Activated naive CD4-positive, alpha-beta T cell (primary cell): ENCODE measurements at places on chromosomes 3 and 15.

GRCh38 chr3:58495101-58495500 lies 3.2 kb downstream of the KCTD6 start:
- DNase-seq: no peak

DNA sequence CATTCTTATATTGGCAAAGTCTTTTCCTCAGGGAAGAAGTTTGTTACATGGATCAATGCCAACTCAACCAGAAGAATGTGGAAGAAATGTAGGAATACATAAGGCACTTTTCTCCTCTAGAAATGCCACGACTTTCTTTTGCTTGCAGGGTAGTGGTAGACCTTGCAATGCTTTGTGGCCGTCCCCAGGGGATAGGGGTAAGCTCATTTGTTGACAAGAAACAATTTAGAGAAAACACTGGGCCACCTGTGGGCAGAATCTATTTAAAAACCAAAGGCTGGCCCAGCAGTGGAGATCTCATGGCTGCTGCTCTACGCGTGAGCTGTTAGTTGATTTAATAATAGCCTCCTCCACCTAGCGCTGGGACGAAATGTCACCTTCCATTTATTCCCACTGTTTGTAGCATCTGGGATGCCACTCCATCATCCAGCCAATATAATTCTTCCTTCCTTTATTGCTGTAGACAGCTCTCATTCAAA lies 64.6 kb upstream of the PFN2 start:
- no peak for DNase-seq

DNA sequence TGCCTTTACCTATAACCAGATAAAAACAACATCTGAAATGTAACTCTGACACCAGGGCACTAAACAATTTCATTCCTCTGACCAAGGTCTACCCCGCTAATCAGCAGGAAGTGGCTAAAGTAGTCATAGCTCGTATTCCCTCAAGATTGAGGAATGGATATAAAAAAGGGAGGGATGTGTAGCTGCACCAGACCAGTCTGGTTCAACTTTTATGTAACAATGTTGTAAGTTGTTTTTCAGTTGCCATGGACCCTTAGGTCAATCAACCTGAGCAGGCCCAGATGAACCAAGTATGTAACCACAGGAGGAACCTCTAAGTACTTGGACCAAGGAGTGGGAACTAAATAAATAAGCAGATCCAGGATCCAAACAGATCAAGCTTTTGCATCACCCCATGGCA lies 28.4 kb upstream of the IFT57 start:
- no peak for DNase-seq

DNA sequence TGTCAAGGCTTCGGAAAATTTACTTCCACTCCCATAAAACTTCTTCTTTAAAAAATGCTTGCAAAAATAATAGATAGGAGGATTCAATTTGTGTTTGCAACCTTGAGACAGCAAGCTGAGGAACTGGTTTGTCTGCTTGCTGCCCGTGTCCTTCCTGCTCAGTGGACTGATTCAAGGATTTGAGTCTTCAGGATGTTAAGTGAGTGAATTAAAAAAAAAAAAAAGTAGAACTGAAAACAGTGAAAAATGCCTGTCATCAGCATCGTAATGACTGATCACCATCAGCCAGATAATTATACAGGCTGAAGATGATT lies 453.7 kb downstream of the FGF12 start:
- DNase-seq: no peak

DNA sequence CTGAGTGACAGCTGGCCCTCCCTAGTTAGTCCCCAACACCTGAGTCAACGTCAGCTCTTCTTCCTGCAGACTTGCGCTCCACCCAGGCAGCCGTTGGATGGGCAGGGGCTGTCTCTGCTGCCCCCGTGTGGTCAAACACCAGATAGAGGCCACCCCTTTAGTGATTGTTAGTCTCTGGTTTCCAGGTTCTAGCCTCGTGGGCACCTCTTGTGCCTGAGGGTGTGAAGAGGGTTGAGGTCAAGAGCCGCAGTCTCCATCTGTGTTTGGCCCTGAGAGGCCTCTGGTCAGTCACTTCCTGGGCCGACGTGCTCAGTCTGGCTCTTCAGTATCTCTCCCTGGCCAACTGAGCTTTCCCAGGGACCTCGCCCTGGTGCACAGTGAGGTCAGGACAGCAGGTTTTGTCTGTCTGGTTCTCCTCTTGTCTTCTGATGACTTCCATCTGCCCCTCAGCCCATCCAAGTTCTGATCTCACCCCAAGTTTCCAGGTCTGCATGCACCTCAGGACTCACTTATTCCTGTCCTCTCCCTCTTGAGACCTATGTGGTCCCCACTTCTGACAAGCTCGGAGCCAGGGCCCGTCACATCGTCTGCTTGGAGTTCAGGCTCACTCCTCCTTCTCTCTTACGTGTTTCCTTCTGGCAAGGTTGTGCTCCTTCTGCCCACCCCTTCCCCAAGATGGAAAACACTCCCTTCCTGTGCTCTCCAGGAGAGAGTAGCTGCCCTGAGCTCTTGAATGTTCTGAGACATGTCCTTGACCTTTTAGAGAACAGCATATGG lies 20.9 kb downstream of the CD276 start:
- no peak for DNase-seq

GRCh38 chr3:65674226-65674625 lies 364.5 kb downstream of the MAGI1 start:
- DNase-seq: no peak

GRCh38 chr15:99717161-99718009 lies 15.9 kb downstream of the LYSMD4 start:
- no peak for DNase-seq

DNA sequence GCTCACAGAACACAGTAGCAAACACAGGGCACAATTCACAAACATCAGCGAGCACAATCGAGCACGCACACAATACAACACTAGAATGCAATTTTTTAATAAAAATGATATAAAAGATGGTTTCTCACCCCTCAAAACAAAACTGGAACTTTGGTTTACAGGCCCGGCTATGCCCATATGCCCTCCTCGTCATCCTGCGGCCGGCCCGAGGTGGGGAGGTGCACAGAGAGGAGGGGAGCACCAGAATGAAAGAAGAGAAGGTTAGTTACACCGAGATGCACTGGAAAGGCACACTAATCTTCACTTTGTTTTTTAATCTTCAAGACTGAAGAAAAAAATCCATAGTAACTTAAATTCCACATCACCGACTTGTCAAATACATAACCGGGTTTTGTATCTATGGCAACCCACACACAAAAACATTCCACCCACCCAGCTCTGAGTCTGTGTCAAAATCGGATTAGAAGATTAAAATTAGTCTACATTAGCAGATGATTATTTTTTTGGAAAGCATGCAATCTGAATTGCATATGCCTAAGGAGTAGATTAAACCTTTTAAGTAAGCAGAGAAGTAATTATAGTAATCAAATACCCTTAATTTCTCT lies 196.7 kb upstream of the WNT5A start:
- DNase-seq: no peak

DNA sequence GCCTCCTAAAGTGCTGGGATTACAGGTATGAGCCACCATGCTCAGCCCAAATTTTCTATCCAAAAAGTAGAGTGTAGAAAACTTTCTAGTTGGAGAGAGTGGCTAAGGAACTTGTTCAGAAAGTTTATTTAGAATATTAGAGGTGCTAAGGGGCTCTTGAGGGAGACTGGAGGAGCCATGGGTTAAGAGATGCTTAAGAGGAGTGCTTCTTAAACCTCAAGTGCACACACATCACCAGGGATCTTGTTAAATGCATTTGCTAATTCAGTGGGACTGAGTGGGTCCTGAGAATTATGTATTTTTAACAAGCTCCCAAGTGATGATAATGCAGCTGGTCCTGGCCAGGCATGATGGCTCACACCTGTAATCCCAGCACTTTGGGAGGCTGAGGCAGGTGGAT lies 29.7 kb upstream of the SLMAP start:
- no peak for DNase-seq

- DNase-seq: no peak
These were observed 139.6 kb upstream of the ZBTB20 start for GRCh38 chr3:115286529-115287197.

- no peak for DNase-seq
These were observed 7.9 kb downstream of the FAH start for GRCh38 chr15:80160570-80161156.

DNA sequence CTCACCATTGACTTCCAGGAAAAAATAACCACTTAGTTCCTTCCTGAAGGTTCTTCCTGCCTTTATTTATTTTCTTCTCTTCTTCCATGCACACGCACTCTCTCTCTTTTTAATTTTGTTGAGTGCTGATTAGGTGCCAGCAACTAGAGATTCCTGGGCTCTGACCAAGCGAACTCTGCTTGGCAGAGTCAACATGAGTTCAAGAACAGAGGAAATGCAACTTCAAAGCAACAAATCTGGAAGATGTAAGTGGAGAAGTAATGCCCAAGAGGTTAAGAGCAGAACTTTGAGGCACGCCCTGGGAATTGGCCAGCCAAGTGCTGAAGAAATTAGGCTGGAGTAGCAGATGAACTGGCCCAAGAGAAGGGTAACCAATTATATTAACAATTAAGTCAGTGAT lies 8.5 kb downstream of the ERC2 start:
- DNase-seq: no peak

DNA sequence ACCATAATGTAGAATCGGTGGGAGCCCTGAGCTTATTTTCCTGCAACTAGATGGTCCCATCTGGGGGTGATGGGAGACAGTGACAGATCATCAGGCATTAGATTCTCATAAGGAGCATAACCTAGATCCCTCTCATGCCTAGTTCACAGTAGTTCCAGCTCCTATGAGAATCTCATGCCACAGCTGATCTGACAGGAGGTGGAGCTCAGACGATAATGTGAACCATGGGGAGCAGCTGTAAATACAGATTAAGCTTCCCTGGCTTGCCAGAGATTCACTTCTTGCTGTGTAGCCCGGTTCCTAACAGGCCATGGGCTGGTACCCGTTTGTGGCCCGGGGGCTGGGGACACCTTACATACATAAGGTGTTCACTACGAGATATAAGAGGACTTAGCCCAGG lies 67.5 kb upstream of the LRRFIP2 start:
- DNase-seq: no peak

GRCh38 chr3:22269831-22270230 lies 518.8 kb upstream of the ZNF385D start:
- no peak for DNase-seq

GRCh38 chr3:134312873-134313846 lies 61.1 kb downstream of the AMOTL2 start:
- no peak for DNase-seq

GRCh38 chr15:64667736-64668161 lies 107.6 kb downstream of the RBPMS2 start:
- no peak for DNase-seq

DNA sequence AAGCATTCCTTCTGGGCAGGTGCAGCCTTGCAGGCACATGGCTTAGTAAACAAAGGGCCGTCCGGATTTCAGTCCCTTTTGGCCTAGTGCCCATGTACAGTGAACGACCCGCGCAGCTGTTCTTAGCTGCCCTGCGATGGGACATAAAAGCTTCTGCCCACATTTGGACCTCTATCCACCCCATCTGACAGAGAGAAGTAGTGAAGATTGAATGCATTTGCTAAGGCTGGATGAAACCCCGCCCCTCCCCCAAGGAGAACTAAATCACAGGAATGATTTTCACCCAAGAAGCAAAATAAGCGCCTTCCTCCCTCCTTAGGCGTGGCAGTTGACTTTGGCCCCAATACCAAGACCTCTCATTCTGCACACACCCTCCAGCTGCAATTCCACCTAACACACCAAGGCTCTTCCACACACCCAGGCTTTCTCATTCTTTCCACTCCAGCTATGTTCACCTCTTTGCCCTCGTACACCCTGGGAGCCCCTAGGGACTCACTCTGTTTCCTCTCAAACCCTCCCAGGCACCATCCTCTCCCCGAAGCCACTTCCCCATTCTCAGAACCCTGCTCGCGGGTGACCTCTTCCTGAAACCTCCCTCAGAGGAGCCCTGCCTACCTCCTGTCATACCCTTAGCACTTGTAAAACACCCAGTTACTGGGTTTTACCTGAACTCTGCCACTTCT lies 14.1 kb upstream of the HRH1 start:
- no peak for DNase-seq

GRCh38 chr15:99059010-99059981 lies 45.6 kb upstream of the SYNM start:
- DNase-seq: peak; percentile 30

DNA sequence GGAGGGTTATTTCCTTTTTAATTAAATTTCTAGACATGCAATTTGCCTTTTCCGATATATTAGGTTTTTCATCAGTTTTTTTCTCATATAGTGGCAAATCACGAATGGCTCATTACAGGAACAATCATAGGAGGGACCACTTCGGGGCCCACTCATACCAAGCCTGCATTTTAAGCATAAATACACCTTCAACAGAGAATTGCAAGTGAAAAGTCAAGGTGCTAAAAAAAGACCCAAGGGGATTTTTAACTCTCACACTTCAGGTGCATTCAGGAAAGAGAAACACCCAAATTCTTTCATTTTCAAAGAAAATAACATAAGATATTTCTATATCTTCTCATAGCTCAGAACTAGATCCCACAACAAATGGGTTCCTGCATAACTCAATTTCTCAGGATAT lies 979.6 kb upstream of the NR2F2 start:
- no peak for DNase-seq

GRCh38 chr3:17179381-17180205 lies 294.8 kb downstream of the PLCL2 start:
- DNase-seq: no peak

GRCh38 chr15:86591158-86591557 lies 511.5 kb downstream of the AGBL1 start:
- no peak for DNase-seq

DNA sequence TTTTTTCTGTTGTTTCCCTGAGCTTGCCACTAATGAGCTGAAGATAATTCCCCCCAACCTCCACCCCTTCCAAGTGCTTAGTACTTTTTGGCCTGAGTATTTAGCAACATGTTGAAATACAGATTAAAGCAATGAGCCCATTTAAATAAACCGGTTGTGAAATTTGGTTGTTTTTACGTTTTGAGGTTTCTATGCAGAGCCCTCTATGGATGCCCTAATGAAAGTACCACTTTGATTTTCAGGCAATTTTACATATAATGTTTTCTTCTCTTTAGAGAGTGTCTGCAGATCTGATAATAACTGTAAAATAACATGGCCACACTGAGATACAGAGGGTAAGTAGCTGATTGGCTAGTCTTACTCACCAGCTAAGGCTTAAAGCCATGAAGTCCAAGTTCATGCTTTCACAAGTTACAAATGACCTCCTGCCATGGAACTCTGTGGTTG lies 139.4 kb upstream of the SLC7A14 start:
- DNase-seq: no peak

DNA sequence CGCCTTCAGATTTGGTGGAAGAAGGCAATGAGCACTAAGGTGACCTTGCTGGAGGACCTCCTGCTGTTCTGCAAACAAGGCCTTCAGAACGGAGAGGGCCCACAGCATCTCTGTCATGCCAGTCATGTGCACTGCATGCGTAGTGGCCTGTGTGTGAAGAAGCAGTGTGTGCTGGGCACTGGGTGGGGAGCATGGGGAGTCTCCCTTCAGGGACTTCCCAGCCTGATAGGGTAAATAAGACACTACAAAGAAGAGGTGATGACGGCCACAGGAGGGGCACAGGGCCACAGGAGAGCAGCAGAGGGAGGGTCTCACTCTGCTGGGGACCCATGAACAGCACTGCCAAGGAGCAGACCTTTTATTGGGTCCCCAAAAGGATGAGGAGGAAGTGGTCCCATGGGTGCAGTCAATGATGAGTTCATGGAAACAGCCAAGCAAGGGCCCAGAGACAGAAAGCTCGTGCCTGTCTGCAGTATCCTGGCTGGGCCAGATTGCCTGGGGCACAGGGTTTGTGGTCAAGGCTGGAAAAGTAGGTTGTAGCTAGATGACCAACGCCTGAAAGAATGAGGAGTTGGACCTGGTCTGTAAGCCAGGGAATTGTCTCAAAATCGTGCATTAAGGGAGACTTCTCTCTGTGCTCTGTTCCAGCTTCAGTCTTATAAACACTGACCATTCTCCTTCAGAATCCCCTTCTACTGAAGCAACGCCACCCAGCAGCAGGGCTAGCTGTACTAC lies 67.8 kb upstream of the SEC61A1 start:
- no peak for DNase-seq
